ENCODE measurements at places on chromosomes 16 and 17.

- DNase-seq = no peak
These were observed 477.6 kb downstream of the XYLT1 start for GRCh38 chr16:16992975-16993765.

GRCh38 chr16:89845417-89845816, 17.1 kb downstream of the SPIRE2 start:
- peak; percentile 54 for DNase-seq

DNA sequence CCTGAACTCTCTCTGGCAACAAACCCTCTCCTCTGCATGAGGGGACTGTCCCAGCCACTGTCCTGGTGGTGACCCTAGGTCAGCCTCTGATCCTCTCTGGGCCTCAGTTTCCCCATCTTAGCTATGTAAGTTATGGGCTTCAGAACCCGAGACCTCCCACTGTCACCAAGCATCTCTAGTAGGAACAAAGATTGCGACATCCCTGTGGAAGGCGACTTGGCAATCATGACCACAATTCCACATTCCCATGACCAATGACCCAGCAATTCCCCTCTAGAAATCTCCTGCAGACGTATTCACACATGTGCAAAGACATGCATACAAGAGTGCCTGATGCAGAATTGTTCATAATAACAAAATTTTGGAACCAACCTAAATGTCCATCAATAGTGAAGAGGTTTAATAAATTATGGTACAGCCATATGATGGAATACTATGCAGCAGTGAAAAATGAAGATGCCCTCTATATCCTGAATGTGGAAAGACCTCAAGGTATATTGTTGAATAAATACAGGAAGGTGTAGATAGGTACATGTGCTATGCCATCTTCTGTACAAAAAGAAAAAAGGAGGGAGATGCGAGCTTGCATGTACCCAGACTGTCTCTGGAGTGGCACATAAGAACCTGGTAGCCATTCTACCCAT, 21.2 kb downstream of the CNGB1 start:
- no peak for DNase-seq

- DNase-seq = no peak
These were observed 350.2 kb downstream of the KIF2B start for GRCh38 chr17:54172985-54173316.

DNA sequence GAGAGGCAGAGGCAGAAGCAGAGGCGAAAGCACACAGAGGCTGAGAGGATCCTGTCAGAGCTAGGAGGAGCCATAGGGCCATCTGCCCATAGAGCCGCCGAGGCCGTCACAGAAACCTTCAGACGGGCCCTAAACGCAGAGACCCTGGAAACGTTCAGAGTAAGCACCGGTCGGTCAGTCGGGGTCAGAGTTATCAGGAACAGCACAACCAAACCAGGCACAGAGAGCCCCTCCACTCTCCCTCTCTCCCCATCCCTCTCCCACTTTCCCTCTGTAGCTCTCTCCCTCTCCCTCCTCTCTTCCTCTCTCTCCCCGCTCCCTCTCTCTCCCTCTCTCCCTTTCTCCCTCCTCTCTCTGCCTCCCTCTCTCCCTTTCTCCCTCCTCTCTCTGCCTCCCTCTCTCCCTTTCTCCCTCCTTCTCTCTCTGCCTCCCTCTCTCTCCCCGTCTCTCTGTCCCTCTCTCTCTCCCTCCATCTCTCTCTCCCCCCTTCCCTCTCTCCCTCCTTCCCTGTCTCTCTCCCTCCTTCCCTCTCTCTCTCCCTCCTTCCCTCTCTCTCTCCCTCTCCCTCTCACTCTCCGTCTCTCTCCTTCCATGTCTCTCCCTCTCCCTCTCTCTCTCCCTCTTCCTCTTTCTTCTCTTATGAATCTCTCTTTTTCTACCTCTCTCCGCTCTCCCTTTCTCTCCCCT, 138.9 kb downstream of the C16orf95 start:
- no peak for DNase-seq

GRCh38 chr16:79623062-79623461, 22.5 kb upstream of the MAF start:
- DNase-seq = no peak
